ENCODE measurements at places on chromosomes 1 and 21.

GRCh38 chr1:178409541-178409940, 87.2 kb downstream of the CLEC20A start:
- no peak for DNase-seq

DNA sequence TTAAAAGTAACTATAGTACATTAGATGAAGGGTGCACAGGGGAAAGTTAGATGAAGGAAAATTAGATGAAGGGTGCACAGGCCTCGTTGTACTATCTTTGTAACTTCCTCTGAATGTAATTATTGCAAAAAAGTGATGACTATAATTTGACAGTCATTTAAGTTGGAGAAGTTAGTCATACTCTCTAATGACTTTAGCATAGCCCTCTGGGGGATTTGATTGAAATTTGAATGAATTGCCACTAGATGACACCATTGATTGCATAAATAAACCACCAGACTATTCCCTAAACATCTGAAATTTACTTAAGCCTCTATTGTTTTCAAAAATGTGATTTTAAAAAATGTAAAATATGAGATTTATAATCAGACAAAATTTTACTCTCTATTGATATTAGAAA, 102.6 kb downstream of the TPR start:
- no peak for DNase-seq

DNA sequence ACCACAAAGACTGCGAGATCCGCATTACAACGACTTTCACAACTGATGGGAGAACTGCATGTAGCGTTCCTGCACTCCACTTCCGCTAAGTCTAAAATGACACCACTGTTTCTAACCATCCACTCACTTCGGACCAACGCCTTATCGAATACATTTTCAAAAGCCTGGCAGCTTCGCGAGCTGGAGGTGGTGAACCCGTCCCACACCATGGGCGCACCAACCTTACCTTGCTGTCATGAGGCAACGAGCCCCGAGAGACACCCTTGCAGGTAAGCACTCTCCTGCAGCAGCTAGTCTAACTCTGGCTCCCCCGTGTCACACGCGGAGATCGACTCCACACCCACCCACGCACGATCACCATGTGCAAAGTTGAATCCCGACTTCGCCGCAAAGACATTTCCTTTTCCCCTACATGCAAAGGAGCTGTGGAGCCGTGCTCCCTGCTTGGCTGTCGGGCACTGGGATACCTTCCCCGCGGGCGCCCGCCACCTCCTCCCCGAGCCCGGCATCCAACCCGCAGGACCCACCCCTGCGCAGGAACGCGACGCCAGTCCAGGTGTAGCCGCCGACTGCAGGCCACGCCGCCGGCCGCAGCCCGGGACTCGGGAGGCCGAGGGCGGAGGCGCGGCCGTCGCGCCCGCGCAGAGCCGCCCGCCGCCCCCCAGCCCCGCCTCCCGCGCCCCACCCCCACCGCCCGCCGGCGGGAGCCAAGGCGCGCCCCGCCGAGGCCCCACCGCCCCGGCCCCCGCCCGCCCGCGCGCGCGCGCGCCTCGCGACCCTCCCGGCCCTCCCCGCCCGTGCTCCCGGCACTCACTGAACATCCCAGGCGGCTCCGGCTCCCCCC, 629 bp downstream of the TAF5L start:
- DNase-seq, result peak; percentile 88

DNA sequence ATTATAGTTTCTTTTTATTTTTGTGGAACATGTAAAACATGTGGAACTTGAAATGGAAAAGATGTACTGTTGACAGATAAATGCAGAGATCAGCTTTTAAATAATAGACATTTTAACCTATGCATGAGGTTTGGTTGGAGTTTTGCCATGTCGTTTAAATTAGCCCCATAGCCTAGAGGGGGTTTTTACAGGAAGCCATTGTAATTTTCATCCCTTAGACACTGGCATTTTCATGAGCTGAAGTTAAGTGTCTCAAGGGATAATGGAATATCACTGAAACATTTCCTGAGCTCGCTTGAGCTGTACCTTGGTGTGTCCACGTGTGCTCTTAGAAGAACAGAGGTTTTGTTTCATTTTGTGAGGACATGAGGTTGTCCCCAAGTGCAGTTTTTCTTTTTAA, 54.2 kb downstream of the HMCN1 start:
- no peak for DNase-seq

DNA sequence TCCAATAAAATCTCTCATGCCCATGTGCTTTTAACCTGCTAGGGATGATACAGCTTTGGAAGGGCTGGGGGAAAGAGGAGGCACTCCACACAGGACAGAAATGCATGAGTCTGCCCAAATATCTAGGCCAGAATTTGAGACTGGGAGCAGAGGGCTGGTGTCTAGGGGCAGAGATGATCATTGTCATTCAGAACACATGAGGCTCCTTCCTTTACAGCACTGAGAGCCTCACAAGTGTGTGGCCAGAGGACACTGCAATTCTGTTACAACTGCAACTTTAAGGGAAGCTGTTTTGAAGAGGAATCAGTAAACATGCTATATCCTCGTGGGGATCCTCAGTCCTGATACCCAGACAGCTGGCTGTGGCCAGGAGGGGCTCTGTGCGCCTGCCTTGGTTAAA, 541.3 kb downstream of the OMA1 start:
- no peak for DNase-seq

GRCh38 chr21:46091118-46091517, 6.8 kb upstream of the COL6A2 start:
- no peak for DNase-seq

- DNase-seq, result peak; percentile 64
Measured at GRCh38 chr1:29975036-29975694, 738.8 kb downstream of the PTPRU start.

GRCh38 chr1:203475012-203475981, at the start of gene PRELP:
Gene PRELP, plus strand, starts transcription at chr1:203475806. Its CDS starts 7,379 bp downstream, at chr1:203483185.
- peak; percentile 37 for DNase-seq

GRCh38 chr1:100474834-100475233, 63.1 kb upstream of the GPR88 start:
- no peak for DNase-seq

DNA sequence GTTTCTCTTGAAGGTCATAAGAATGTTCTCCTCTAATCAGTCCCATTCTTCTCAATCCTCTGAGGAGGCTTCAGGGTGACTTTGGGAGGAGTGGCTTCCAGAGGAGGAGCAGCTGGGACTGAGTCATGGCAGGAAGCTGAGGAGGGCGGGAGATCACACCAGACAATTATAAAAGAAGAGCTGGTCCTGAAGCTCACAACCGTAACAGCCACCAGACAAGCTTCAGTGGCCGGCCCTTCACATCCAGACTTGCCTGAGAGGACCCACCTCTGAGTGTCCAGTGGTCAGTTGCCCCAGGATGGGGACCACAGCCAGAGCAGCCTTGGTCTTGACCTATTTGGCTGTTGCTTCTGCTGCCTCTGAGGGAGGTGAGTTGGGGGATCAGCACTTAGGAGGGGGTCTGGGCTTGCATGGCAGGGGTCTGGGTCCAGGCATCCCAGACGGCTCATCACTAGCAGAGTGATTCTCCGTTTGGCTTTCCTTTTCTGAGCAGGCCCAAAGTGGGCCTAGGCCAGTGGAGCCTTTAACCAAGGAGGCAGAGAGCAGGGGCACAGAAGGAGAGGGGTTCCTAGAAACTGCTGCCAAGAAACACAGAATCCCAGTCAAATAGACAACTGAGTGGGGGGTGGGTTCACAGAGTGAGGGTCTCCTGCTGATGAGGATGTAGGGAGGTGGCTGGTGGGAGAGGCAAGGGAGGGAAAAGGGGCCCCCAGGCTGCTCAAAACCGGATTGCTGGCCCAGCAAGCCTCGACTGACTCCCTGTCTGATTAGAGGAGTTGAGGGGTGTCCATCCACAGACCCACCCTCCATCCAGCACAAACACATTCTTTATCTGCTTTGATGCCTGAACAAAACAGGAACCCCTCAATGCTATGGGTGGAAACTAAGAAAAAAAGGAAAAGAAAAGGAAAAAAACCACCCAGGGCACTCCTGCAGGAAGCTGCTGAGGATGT, at the start of gene ECM1:
ECM1 (plus strand) TSS at position 198 of the 953 bp plus-strand sequence; CDS start at position 299, 101 bp downstream.
- DNase-seq, result peak; percentile 33

DNA sequence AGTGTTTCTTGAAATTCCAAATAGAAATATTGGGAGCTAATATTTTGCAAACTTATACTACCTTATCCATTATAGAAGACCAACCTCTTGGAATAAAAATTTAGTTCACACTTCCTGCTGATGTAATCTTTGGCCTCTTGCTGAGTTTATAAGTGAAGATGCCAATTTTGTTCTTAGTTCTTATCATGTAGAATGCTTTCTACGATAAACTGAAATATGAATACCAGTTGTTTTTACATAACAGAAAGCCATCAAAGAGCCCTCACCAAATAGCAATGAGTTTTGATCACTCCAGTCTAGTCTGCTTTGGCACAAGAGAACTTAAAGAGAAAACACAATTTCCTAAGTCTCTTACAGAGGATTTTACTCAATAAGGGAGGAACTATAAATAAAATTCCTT, 89.5 kb downstream of the DENND1B start:
- no peak for DNase-seq

- DNase-seq, result no peak
Measured at GRCh38 chr1:77282187-77282865, 507 bp downstream of the AK5 start.

DNA sequence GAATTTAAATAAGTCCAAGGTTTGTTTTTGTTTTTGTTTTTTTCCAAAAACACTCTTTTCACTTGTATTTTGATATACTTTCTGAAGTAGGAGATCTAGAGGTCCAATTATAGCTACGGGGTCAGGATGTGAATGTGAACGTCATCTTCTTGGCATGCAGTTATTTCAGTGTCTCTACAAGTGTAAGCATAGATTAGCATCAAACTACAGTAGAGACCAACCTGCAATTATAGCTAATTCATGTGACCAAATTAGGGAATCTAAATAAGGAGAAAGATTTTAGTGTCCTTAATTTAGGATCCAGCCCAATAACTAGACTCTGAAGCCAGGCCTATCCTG, 107.3 kb upstream of the PALMD start:
- no peak for DNase-seq

DNA sequence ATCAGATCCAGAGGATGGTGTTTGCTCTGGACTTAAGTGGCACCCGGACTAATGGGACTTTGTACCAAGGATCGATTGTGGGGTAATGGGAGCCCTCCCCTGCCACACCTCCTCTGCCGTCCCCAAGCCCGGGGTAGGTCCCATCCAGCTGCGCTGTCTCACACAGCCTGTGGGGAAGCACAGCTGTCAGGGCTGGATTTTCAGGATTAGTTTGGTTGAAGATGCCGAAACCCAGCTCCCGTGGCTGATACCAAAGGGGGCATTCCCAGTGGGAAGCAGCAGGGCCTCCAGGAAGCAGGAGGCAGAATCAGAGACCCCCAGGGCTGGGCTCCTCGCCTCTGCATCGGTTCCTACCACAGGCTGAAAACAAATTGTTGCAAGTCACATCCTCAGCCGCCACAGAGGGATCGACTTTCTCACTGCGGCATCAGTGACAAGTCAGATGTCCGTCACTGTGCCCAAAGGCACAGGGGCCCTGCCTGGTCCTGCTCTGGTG, 59.7 kb downstream of the MATN1 start:
- DNase-seq, result peak; percentile 44

- no peak for DNase-seq
Measured at GRCh38 chr1:24309762-24310485, 9.2 kb upstream of the GRHL3 start.

DNA sequence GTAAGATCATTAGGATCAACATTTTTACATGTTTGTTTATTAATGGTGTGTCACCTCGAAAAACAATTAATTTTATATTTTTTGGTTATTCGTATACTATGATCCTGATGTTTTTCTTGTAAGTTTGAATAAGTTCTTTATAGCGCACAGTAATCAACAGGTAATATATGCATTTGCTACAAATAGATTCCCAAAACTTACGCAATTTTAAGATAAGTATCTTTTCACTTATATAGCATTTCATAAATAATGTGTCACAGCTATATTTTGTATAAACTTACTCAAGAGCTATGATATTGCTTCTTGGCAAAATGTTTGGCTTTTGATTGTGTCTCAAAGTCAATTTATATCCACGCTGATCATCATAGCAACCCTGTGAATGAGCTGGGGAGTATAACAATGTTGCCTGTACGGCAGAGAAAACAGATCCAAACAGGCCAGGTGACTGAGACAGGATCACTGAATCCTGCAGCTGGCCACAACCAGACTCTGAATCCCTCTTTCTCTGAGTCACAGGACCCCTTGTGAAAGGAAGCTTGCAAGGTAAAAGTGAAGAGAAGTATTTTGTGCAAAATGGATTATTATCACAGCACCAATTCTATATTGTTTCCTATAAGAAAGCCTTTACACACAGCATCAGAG, 48.6 kb downstream of the GNG12 start:
- DNase-seq, result no peak

- no peak for DNase-seq
Measured at GRCh38 chr1:199821029-199821779, 206.3 kb upstream of the NR5A2 start.

- no peak for DNase-seq
Measured at GRCh38 chr1:95219407-95219806, 14.6 kb upstream of the RWDD3 start.

GRCh38 chr1:183027031-183027430, 3.8 kb downstream of the LAMC1 start:
- DNase-seq, result no peak

DNA sequence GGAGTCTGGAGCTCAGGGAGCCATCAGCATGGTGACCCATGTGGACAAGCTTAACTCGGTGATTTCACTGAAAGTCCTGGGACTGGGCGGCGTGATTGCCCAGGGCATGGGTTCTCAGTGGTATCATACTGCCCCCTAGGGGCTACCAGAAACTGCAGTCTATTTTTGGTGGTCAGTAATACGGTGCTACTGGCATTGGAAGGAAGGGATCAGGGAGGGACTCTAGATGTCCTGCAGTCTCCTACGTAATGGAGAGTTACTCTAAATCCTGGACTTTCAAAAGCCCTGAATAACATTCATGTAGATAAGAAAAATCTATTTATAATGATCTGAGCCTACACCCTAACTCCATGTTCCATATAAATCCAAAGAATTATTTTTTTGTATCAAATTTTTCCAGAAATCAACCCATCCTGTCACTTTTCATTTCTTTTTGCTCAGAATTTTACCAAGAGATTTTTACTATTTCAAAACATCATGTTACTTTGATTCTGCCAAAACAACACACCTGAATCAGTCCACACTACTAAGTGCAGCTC, 37.3 kb downstream of the PABPC4 start:
- DNase-seq, result peak; percentile 86

- DNase-seq, result no peak
Measured at GRCh38 chr1:114290341-114290740, 136.7 kb upstream of the SYT6 start.
